ENCODE measurements at places on chromosomes 7 and 10.

- no peak for DNase-seq
Measured at GRCh38 chr7:37356911-37357636, 91.6 kb downstream of the ELMO1 start.

- DNase-seq: no peak
Measured at GRCh38 chr7:117592011-117592635, 112.3 kb downstream of the CFTR start.

- DNase-seq: no peak
Measured at GRCh38 chr7:156793334-156793733, 99.6 kb downstream of the LMBR1 start.

DNA sequence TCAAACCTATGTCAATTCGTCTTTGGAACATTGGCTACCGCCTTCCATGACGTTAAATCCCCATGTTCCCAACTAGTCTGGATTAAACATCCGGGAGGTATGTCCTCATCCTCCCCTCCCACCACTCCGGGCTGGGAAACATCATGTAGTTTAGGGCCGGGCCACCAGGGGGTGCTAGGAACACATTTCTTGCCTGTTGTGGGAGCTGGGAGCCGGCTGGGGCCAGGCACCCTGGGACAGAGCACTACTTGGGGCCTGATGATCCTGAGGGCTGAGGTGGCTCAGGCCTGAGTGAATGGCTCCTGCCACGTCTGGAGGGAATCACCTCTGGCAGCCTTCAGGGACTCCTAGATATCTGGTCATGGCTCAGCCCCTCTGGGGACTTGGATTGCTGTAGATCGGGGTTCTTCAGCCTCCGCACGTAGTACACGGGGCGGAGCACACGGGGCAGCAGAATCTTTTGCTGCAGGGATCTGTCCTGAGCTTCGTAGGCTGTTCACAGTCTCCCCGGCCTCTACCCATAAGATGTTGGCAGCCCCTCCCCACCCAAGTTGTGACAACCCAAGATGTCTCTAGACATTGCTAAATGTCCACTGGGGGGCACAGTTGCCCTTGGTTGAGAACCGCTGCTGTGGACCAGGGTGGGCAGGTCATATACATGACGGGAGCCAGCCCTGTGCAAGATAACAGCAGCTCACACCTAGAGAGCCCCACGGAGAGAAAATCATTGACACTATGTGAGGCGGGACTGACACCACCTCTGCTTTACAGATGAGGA is 141.2 kb upstream of the ZNF716 start:
- DNase-seq: no peak

- DNase-seq: peak; percentile 50
Measured at GRCh38 chr10:61822781-61823230, 78.7 kb upstream of the ARID5B start.

DNA sequence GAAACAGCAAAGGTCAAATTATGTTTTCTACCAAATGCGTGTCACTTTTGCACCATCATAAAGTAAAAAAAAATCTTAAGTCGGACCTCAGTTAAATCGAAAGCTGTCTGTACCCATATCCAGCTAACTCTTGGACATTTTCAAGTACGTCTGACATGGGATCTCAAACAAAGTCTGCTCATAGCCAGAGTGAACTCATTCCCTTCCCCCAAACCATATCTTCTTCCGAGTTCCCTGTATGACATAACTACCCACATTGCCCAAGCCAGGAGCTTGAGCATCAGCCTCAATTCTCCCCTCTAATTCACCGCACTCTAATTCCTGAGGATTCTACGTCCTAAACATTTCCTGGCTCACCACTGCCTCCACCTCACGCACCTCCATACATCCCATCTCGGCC is 44.8 kb upstream of the TARP start:
- no peak for DNase-seq

DNA sequence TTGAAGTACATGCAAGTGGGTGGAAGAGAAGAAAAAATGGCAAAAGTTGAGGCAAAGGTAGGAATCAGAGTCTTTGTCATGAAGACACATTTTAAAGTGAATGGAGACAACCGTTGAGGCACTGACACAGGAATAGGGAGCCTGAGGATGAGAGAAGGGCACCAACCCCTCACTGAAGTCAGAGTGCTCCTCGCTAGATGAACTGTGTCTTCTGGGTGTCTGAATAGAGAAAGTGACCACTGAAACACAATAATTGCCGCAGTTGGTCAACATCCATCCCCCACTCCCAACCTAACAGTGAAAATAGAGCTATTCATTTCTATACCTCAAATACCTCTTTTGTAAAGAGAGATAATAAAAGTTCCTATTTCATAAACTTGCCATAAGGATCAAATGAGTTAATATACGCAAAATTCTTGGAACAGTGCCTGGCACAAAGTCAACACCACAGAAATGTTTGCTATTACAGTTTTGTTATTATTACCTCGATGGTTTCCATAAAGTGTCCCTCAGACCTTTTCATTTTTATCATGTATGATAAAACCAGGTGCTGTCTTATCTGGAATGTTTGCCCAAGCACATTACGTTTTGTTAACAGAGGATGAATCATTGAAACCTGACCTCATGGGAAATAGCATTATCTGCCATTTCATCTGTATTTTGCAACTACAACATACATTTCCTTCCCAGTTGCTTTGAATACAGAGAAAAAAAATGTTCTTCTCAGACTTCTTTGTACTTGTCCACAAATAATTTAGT is 61.8 kb upstream of the SP4 start:
- DNase-seq: no peak

- no peak for DNase-seq
Measured at GRCh38 chr10:132616170-132616995, 78.8 kb downstream of the INPP5A start.

- no peak for DNase-seq
Measured at GRCh38 chr7:133510326-133511055, 257.6 kb downstream of the EXOC4 start.

DNA sequence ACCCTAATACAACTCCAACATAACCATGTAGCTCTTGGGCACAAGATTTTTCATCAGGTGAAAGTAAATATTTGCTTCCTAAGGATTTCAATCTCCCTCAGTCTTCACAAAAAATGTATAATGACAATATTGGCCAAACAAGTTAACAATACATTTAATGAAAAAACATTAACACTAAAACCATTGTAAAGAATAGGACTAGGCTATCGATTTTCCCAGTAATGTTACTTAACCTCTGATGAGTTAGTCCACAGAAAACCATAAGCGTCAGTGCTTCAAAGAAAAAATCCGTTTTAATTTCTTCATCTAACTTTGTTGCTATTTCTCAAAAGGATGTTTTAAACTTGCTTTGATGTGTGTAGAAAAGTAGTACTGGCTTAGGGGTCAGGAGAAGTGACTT is 1.2 kb downstream of the ZNF33B start:
- DNase-seq: no peak

DNA sequence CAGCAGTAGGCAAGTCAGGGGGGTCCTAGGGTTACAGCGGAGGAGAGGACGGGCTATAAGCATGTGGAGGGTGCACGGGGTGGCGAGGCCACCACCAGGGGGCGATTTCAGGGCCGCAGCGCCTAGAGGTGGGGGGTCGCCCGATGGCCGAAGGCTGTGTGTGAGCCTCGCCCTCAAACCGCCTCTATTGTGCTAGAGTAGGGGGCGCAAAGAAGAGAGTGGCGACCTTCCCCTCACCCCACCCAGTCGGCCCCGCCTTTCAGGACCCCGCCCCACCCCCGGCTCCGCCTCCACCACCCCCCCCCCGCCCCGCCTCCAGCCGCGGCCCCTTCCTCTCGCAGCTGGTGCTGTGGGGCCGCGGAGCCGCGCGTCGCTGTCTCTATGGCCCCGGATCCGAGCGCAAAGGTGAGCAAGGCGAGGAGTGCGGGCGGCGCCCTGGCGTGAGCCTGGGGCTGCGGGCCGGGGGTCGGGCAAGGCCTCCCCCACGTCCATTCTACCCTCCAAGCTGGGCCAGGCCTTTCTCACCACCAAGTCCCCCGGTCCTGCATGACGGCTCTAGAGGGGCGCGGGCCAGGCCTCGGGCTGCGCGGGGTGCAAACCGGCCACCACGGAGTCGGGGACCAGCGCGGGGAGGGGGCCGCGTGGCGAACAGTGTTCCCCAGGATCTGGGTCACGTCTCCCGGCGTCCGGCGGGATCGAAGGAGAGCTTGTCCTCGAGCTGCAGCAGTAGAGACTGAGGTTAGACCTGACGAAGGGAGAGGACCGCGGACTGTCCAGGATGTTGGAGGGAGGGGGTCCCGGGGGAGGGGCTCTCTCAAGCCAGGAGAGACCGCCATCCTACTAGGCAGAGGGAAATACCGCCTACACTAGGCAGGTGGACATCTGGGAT is at the start of gene SEMA4G:
Gene SEMA4G (plus strand): TSS at position 318 of the 889 bp plus-strand sequence. CDS start 3,409 bp downstream, outside the sequence.
- DNase-seq: no peak

DNA sequence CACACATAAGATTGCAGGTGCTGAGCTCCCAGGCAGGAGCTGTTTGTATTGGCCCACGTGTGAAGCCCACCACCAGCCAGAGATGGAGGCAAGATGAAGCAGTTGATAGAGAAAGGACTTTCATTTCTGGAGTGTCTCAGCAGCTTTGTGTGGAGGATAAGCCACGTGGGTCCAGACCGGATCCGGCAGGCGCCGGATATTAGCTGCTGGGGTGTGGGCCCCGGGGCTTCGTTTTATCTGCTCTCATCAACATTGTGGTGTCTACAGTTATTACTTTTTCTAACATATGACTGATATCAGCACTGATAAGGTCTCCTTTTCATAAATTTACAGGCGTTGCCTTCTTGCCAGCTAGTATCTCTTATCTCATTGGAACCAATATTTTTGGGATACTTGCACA is 25.5 kb downstream of the SLC18A2 start:
- DNase-seq: no peak

GRCh38 chr7:65230231-65230630 is 143.4 kb upstream of the ZNF92 start:
- no peak for DNase-seq

- DNase-seq: no peak
Measured at GRCh38 chr10:78964952-78965633, 103.7 kb upstream of the ZMIZ1 start.

GRCh38 chr10:67386260-67386659 is 309.7 kb downstream of the CTNNA3 start:
- DNase-seq: no peak

DNA sequence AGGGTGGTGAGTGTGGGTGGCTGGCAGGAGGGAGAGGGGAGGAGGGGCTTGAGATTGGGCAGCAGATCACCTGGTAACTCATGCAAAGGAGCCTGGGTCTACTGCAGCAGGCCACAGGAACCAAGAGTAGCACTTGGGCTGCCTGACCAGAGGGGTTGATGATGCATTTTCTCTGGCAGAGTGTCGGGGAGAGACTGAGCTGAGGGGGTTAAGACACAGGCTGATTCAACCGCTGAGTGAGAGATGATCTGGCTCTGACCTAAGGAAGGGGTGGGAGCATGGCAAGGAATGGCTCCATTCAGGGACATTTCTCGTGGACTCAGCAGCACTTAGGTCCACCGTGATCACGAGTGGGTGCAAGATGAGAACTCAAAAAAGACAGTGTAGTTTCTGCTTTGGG is 115.5 kb upstream of the STK17A start:
- DNase-seq: no peak

- DNase-seq: no peak
Measured at GRCh38 chr7:90749774-90750173, 153.7 kb downstream of the CDK14 start.

- no peak for DNase-seq
Measured at GRCh38 chr10:86758189-86759072, 2.0 kb downstream of the BMPR1A start.

GRCh38 chr7:129385116-129385515 is 49.1 kb upstream of the STRIP2 start:
- DNase-seq: no peak

DNA sequence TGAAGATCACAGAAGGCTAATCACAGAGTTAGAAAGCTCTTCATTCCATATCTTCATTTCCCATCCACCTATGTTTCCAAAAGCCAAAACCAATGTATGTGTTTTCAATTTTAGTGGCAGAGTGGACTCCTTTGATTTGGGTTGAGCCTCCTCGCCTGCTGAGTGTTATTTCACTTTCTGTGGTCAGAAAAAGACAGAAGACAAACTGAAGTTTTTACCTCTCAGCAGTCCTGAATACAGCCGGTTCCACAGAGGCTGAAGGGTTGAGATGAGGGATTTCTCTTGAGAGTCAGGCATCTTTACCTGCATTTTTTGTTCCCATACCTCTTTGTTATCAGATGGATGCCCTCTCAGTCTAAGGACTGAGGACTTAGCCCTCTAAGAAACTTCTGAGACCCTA is 659.6 kb downstream of the CCSER2 start:
- no peak for DNase-seq

DNA sequence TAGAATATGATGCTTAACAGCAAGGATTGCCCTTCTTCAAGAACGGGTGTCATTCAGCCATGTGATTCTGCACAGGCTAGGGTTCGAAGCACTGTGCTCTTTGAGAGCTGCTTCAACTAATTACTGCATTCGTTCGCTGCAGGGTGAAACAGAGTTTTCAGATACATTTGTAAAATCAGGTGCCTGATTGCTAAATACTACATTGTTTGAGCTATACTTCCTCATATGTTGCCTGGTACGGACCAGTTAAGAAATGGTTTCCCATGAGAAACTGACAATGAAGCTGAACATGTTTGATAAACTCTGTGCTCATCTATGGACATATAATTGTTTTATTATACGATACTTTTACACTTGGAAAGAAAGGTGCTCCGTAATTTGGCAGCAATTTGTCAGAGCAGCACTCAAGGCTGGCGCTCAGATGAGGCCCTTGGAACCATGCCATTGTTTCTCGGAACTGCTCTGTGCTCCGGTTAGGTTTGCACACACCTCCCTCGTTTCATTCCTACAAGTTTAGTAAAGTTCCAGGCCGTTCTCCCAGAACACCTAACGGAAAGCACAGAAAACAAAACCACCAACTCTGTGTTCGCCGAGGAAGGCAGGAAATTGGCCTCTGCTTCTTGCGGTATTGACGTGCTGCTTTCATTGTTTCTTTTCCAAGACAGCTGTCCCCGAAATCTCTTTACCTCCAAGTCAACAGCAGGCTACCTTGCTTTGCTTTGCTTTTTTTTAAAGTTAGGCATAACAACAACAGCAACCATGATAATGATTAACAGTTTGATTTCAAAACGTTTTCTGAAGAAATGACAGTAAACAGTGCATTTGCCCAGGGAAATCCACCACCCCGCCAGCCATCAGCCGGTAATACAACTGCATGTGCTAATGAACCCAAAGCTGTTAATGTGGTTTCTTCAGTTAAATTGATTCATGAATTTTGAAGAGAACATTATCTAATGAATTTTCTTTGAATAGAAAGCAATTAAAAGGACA is 206.9 kb downstream of the EBF3 start:
- no peak for DNase-seq

DNA sequence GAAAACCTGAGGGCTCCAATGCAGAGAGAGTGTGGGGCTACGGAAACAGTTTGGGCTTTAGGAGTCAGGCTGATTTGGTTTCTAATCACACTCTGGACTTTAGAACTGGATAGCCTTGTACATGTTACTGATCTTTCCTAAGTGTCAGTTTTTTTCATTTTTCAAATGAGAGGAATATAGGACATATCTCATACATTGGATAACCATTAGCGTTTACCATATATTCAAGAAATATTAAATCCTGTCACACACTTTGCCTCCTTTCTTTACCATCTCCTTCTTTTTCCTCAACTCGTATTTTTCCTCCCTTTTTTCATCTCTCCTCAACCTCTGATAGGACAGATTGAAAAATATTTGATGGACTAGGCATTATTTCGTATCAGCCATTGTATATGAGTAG is 885.7 kb downstream of the LRMDA start:
- DNase-seq: no peak

All from BJ (cell line).